CD14-positive monocyte (primary cell): ENCODE measurements at places on chromosomes 7 and 10.

GRCh38 chr7:104040666-104041065, 51.2 kb upstream of the RELN start:
- no peak overlapping the region for H3K27ac ChIP-seq
- no peaks in the 10 kb centered on the region for H3K4me1 ChIP-seq
- no peak for DNase-seq

GRCh38 chr10:129962031-129962871, 1.8 kb downstream of the EBF3 start:
- peaks cover 8% of the 10 kb centered on the region for H3K4me1 ChIP-seq
- no peak overlapping the region for H3K27ac ChIP-seq
- no peaks in the 10 kb centered on the region for H3K36me3 ChIP-seq

- H3K4me3 ChIP-seq: no peak overlapping the region
- H3K27ac ChIP-seq: no peak overlapping the region
- H3K36me3 ChIP-seq: no peaks in the 10 kb centered on the region
- no peaks in the 10 kb centered on the region for H3K27me3 ChIP-seq
- no peaks in the 10 kb centered on the region for H3K4me1 ChIP-seq
- no peak for DNase-seq
These were observed 359.3 kb downstream of the HGF start for GRCh38 chr7:81410471-81411117.

GRCh38 chr10:73339436-73339835, 19.2 kb downstream of the CFAP70 start:
- H3K27me3 ChIP-seq: no peaks in the 10 kb centered on the region
- H3K4me3 ChIP-seq: no peak overlapping the region
- no peak for DNase-seq
- no peaks in the 10 kb centered on the region for H3K36me3 ChIP-seq
- H3K27ac ChIP-seq: no peak overlapping the region

GRCh38 chr7:45685619-45686240, 111.6 kb downstream of the ADCY1 start:
- H3K36me3 ChIP-seq: no peaks in the 10 kb centered on the region
- no peak for DNase-seq
- H3K4me1 ChIP-seq: no peaks in the 10 kb centered on the region
- H3K27ac ChIP-seq: no peak overlapping the region
- no peak overlapping the region for H3K4me3 ChIP-seq
- no peaks in the 10 kb centered on the region for H3K27me3 ChIP-seq

GRCh38 chr10:30062582-30062981, 3.2 kb upstream of the JCAD start:
- H3K36me3 ChIP-seq: no peaks in the 10 kb centered on the region
- no peak overlapping the region for H3K4me3 ChIP-seq
- peaks cover 27% of the 10 kb centered on the region for H3K27me3 ChIP-seq
- no peak for DNase-seq
- H3K27ac ChIP-seq: no peak overlapping the region
- peaks cover 17% of the 10 kb centered on the region for H3K4me1 ChIP-seq

DNA sequence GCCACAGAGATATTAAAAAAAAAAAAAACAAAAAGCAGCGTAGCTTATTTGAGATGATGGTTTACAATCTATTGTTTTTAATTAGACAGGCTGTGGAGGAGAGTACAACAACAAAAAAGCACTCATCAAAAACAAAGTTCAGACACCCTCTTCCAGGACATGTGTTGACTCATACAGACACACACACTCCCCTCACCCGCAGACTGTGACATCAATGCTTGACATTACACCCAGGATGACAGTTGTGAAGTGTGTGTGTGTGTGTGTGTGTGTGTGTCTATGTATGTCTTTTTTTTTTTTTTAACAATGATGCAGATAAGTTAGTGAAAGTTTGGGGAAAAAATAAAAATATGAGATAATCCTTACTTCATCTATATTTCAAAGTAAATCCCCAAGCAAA, 303.6 kb downstream of the GPAM start:
- DNase-seq: no peak
- no peaks in the 10 kb centered on the region for H3K36me3 ChIP-seq
- H3K27me3 ChIP-seq: no peaks in the 10 kb centered on the region
- H3K27ac ChIP-seq: no peak overlapping the region
- H3K4me1 ChIP-seq: no peaks in the 10 kb centered on the region

DNA sequence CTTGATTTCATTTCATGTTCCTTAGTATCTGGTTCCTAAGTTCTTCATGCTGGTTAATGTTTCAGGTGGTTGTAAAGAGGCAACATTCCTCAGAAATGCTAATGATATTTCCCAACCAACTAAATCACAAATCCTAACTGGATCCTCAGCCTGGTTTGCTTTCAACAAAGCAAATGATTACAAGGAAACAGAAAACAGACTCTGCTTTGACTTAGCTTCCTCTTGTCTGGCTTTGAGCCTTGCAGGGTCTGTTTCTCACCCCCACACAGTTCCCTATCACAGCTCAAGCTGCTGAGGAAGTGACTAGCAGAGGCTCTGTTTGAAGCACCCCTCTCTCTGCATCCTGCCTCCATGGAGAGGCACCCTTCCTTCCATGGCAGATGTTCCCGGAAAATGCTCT, 130.2 kb upstream of the CTTNBP2 start:
- no peak for DNase-seq
- no peak overlapping the region for H3K27ac ChIP-seq
- no peaks in the 10 kb centered on the region for H3K36me3 ChIP-seq
- H3K27me3 ChIP-seq: no peaks in the 10 kb centered on the region
- H3K4me1 ChIP-seq: no peaks in the 10 kb centered on the region

- H3K4me1 ChIP-seq: no peaks in the 10 kb centered on the region
- H3K36me3 ChIP-seq: no peaks in the 10 kb centered on the region
- no peak overlapping the region for H3K4me3 ChIP-seq
- no peak for DNase-seq
- no peaks in the 10 kb centered on the region for H3K27me3 ChIP-seq
These were observed 204.2 kb downstream of the DYNC1I1 start for GRCh38 chr7:95976369-95977060.

DNA sequence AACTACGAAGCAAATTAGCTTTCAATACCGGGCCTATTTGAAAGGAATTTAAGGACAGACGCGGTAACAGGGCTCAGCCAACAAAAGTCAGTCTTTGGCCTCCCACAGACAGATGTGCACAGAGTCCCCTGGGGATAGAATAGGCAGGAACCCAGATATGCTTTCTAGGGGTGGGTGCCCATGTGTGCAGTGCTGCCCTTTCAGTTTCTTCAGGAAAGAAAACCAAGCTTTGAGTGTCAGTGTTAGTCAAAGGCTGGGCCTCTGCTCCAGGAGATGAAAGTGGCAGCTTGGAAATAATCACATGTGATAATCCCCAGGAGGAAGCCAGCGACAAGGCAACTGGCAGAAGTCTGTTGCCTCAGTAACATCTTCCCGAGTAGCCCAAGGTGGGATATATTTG, 43.8 kb upstream of the CSTF2T start:
- H3K27me3 ChIP-seq: no peaks in the 10 kb centered on the region
- no peak overlapping the region for H3K27ac ChIP-seq
- H3K36me3 ChIP-seq: no peaks in the 10 kb centered on the region
- no peak for DNase-seq

GRCh38 chr7:151426441-151426903, 13.5 kb downstream of the CRYGN start:
- no peaks in the 10 kb centered on the region for H3K27me3 ChIP-seq
- DNase-seq: no peak

DNA sequence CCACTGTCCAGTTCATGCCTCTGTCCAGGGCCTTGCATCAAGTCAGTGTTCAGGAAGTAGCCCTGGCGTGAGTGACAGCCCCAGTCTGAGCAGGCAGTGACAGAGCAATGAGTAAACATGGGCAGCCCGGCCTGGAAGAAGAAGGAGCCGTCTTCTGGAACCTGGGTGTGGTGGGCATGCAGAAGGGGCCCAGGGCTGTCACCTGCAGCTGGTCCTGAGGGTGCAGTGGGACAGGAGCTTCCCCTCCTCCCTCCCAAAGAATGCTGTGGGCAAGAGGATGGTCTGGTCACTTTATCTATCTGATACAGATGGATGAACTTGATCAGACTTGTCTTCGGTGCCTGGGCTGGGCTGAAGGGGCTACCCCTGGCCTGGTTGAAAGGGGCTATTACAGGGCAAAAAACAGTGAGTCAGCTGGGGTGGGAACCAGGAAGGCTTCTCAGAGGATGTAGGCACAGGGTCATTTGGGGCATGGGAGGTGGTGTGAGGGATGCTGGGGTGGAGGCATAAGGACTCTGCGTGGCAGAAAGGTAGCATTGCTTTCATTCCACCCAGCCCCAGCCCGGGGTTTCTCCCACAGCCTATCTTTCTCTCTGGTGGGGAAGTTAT, 42.7 kb upstream of the PPIF start:
- peaks cover 8% of the 10 kb centered on the region for H3K4me1 ChIP-seq
- no peak for DNase-seq
- H3K27me3 ChIP-seq: no peaks in the 10 kb centered on the region
- no peak overlapping the region for H3K27ac ChIP-seq
- no peak overlapping the region for H3K4me3 ChIP-seq

- no peak for DNase-seq
- peaks cover 45% of the 10 kb centered on the region for H3K4me1 ChIP-seq
- no peaks in the 10 kb centered on the region for H3K27me3 ChIP-seq
These were observed 87.8 kb upstream of the LRRC4 start for GRCh38 chr7:128119036-128119435.

- DNase-seq: no peak
- H3K27me3 ChIP-seq: no peaks in the 10 kb centered on the region
- no peak overlapping the region for H3K4me3 ChIP-seq
- H3K36me3 ChIP-seq: peaks cover 75% of the 10 kb centered on the region
- peaks cover 50% of the 10 kb centered on the region for H3K4me1 ChIP-seq
These were observed 54.8 kb downstream of the TBXAS1 start for GRCh38 chr7:139883814-139884213.

GRCh38 chr10:12140038-12140437, 10.6 kb downstream of the SEC61A2 start:
- DNase-seq: no peak
- H3K36me3 ChIP-seq: no peaks in the 10 kb centered on the region
- no peak overlapping the region for H3K4me3 ChIP-seq
- no peaks in the 10 kb centered on the region for H3K27me3 ChIP-seq
- H3K4me1 ChIP-seq: no peaks in the 10 kb centered on the region
- H3K27ac ChIP-seq: no peak overlapping the region

- H3K27ac ChIP-seq: no peak overlapping the region
- H3K4me3 ChIP-seq: no peak overlapping the region
- H3K4me1 ChIP-seq: no peaks in the 10 kb centered on the region
- H3K27me3 ChIP-seq: peaks cover 17% of the 10 kb centered on the region
These were observed 12.6 kb downstream of the FGF8 start for GRCh38 chr10:101763141-101763846.

DNA sequence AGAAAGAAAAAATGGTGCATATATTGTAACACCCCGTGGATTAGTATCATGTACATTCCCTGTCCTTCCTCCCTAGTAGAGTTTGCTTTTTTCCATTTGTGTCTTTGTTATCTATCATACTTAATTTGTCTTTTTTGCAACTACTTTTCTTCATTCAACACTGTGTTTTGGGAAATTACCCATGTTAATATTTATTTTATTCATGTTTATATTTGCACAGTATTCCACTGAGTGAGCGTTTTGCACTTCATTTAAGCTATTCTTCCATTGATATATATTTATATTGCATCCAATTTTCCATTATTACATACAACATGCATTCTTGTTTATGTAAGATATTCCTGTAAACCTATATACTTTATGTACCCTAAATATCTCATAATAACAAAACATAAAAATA, 57.6 kb upstream of the FAM171A1 start:
- no peaks in the 10 kb centered on the region for H3K4me1 ChIP-seq
- H3K4me3 ChIP-seq: no peak overlapping the region
- H3K36me3 ChIP-seq: no peaks in the 10 kb centered on the region

DNA sequence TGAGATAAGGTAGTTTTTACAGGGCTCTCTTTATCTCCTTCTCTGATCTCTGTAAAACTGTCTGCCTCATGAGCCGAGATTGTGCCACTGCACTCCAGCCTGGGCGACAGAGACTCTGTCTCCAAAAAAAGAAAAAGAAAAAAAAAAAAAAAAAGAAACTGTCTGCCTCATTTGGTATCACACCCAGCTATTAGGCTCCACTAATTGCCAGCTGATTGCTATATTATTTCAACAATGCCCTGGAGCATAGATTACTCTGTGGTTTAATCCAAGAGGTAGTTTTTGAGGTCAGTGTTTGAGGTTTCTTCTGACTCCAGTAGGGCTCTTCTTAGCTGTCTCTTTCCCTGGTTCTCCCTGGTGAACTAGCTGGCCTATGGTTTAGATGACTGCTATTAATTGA, 268.1 kb upstream of the PLPP4 start:
- DNase-seq: no peak
- no peak overlapping the region for H3K27ac ChIP-seq
- no peak overlapping the region for H3K4me3 ChIP-seq
- H3K4me1 ChIP-seq: no peaks in the 10 kb centered on the region

DNA sequence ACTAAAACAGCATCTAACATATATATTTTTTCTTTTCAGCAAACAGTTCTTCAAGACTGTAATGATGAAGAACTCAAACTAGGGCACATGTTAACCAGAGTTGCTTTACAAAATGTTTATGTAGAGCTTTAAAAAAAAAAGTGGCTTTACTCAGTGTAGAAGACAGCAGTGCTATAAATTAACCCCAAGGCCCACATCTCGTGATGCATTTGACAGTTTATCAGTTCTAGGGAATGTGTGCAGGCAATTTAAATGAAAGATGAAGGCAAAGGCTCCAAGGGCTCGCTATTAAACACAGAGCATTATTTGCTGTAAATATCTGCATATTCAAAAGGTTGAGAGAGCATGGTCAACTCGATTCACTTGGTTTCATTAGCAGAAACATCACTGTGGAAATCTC, 558.1 kb downstream of the MAGI2 start:
- H3K27me3 ChIP-seq: no peaks in the 10 kb centered on the region
- no peak for DNase-seq
- H3K36me3 ChIP-seq: no peaks in the 10 kb centered on the region

DNA sequence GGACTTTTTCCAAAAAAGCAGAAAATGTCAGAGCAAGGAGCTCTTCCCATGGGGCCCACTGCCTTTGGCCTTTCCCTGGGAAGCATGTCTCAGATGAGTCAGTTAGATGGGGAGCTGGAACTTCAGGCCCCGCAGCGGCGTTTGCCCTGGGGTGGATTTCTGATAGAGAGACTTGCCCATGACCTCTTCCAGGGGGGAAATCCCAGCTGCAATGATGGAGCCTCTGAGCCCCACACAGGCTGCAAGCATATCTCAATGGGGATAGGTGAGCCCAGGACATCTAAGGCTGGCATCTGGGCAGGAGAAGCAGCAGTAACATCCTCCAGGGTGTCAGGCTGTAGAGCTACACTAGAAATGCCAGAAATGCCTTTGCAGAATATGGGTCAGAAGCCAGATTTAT, 269.2 kb upstream of the TCERG1L start:
- DNase-seq: no peak
- H3K27ac ChIP-seq: no peak overlapping the region
- H3K36me3 ChIP-seq: no peaks in the 10 kb centered on the region
- no peaks in the 10 kb centered on the region for H3K4me1 ChIP-seq
- H3K4me3 ChIP-seq: no peak overlapping the region
- no peaks in the 10 kb centered on the region for H3K27me3 ChIP-seq

DNA sequence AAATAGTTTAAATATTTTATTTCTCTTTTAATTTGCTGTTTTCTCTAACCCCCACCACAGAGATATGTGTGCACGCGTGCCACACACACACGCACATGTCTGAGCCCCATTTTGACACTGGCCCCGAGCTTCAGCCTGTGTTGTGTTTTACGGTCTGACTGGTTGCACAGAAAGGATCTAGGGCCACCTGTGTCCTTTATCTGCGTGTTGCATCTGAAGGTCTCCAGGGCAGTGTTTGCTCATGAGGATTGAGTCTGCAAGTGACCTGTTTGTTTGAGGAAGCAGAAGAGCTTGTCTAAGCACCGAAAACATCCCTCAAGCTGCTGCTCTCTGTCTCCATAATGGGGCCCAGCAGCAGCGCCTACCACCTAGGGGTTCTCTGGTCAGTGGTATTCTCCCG, 266.4 kb upstream of the LYZL1 start:
- H3K27ac ChIP-seq: no peak overlapping the region
- no peaks in the 10 kb centered on the region for H3K4me1 ChIP-seq
- no peak for DNase-seq
- no peaks in the 10 kb centered on the region for H3K36me3 ChIP-seq
- H3K4me3 ChIP-seq: no peak overlapping the region
- no peaks in the 10 kb centered on the region for H3K27me3 ChIP-seq
